Progenitor cell of endocrine pancreas (in vitro differentiated cells): ENCODE measurements at places on chromosomes 5 and 9. TPM values are rescaled to one million over a fixed set of nuclear protein-coding genes. Genes with fewer than 3 reads are reported as not detected.

- DNase-seq, result no peak
These were observed 146.2 kb upstream of the PHYKPL start for GRCh38 chr5:178378527-178379484.

- DNase-seq, result no peak
These were observed 196.6 kb downstream of the PTTG1 start for GRCh38 chr5:160618286-160618685.

The FBXW11 gene
- total RNA-seq, result 61.2 and 63.5 TPM in 2 replicates

GRCh38 chr9:6040077-6040476 is 24.7 kb upstream of the RANBP6 start:
- no peak for DNase-seq

DNA sequence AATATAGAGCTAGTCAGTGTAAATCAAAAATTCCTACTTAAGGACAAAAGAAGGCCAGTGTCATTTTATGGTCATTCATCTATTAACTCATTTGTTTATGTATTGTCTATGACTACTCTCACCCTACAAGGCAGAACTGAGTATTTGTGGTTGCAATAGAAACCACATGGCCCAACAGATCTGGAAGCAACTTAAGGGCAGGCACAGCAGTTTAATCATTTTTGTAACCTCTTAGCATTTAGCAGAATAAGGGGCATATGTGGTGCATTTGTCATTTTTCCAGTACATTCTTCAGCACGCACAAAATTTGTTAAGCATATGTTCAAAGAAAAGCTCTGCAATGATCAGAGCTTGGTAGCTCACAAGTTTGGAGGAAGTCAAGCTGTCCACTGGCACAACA is 1.1 kb downstream of the FKBP15 start:
- no peak for DNase-seq

GRCh38 chr5:96863949-96864584 is 12.2 kb upstream of the ERAP2 start:
- no peak for DNase-seq

The CDC42SE2 gene
- 29.3 and 32.0 TPM in 2 replicates for total RNA-seq

GRCh38 chr9:92668746-92669526 is 995 bp downstream of the IPPK start:
- DNase-seq, result no peak

- no peak for DNase-seq
These were observed 5.8 kb upstream of the RALGDS start for GRCh38 chr9:133126697-133127339.

The CDC26 gene
- total RNA-seq, result 33.0 and 36.6 TPM in 2 replicates

- DNase-seq, result no peak
These were observed 3.1 kb downstream of the QRFP start for GRCh38 chr9:130893341-130894101.
